ENCODE measurements at places on chromosomes 12 and 14.

- DNase-seq: no peak
Observed at GRCh38 chr12:22593864-22594263, 31.1 kb upstream of the ETNK1 start.

- DNase-seq: no peak
Observed at GRCh38 chr14:30287579-30288445, 271.1 kb upstream of the G2E3 start.

DNA sequence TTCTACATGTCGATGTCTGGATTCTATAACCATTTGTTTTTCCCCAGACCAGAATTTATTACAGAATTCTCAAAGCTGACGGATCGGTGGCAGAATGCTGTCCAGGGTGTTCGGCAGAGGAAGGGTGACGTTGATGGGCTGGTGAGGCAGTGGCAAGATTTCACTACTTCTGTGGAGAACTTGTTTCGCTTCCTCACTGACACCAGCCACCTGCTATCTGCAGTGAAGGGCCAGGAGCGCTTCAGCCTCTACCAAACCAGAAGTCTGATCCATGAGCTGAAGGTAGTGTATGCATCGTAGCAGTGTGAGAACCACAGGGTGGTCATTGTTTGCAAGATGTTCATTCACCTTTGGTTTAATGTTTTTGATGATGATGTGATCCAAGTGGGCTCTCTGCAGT, 124.0 kb downstream of the ESR2 start:
- DNase-seq: no peak

- DNase-seq: no peak
Observed at GRCh38 chr12:6095269-6095668, 29.2 kb downstream of the VWF start.

DNA sequence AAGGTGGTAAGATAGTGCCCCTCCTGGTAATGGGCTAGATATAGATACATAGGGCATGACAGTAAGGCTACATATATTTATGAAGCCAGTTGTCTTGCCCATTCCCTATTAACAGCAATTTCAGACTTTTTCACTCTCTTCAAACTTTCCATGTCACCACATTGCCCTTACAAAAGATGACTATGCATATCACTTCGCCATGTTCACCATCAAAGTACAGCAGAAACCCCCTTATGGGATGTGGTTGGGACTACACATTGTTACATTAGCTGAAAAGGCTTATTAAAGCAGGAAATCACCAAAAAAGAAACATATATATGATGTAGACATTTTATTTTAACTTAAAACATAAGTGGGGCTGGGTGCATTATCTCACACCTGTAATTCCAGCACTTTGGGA, 9.8 kb upstream of the SMCO2 start:
- no peak for DNase-seq

DNA sequence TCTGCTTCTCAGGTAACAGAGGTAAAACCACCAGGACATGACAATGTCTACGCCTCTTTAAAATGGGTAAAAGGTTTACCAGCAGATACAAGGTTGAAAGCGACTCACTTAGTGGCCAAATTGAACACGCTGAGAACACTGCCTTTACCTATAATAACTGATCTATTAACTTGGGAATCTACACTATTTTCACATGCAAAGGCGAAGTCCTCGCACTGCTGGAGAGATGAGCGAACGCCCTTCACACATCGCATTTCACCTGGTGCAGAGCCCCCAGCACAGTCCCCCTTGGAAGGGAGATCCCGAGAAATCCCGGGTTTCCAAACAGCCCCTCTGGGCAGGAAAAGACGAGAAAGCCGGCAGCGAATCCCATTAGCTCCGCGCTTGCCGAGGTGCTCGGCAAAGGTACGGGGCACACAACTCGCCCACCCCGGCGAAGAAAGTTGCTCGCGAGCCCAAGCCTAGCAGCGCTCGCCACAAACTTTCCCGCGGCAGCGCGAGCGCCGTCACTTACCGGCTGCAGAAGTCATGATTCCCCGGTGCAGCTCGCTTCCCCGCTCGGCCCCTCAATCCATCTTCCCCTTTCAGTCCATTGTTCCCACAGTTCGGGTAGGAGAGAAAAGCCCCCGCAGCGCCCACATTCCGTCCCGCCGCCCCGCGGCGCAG, 423 bp downstream of the FGD6 start:
- no peak for DNase-seq

GRCh38 chr12:104994336-104994735, 8.2 kb downstream of the NOPCHAP1 start:
- DNase-seq: no peak

DNA sequence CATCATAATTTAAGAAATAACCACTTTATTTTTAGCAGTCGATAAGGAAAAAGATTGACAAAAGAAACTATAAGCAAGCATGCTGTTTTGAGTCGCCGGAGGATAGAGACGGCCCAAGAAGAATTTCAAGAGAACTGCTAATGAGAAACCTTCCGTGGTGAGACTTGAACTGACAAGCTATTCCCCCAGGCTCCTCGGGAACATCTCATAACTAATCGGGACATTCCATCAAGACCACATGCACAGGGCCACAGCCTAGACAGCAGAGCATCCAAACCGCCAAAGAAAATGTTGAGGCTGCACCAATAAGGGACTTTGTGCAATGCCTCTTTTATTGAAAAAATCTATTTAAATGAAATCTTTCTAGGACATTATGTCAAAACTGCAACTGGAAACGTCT, 51.0 kb downstream of the YEATS4 start:
- no peak for DNase-seq

DNA sequence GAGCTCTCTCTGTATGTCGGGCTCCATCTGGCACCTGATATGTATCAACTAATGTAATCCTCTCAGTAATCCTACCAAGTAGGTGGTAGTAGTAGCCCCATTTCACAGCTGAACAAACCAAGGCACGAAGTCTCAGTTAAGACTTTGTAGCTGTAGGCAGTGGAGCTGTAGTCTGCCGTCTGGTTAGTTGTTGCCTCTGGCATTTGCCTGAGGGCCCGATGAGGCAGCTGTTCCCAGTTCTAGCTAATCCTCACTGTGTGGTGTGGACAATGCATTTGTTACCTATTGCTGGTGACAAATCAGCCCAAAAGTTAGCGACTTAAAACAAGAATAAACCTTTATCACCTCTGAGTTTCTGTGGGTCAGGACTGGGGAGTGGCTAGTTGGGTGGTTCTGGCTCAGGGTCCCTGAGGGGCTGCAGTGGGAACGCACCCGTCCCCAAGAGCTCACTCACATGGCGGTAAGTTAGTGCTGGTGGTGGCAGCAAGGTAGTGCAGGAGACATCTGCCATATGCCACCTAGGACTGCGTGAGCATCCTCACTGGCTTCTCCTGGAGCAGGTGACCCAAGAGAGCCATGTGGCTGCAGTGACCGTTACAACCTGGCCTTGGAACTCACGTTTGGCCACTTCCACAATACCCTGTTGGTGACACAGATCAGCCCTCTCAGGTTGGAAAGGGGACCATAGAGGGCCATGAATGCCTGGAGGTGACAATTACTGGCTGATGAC, 5.6 kb downstream of the AACS start:
- DNase-seq: no peak

DNA sequence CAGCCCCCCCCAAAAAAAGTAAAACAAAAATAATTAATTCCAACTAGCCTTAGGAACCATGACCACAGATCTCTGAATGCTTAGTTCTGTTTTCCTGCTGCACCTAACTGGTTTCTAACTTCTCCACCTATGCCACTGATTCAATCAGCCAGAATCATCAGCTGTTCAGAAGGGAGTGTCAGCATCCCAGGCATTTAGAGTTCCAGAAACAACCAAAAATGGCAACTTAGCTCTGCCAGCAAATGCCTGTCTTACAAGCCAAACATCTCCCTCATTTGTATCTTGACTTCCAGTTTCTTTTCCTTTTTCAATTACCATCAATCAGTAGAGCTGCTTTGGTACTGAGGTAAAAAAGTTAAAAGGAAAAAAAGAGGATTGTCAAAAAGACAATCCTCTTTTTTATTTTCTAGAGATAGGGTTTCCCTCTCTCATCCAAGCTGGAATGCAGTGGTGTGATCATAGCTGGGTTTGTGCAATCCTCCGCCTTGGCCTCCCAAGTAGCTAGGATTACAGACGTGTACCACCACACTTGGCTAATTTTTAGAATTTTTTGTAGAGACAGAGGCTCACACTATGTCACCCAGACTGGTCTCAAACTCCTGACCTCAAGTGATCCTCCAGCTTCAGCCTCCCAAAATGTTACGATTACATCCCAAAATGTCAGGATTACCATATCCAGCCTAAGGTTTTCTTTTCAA, 45.2 kb upstream of the ISM2 start:
- DNase-seq: no peak

GRCh38 chr14:105061428-105062047, 3.7 kb downstream of the GPR132 start:
- DNase-seq: no peak

DNA sequence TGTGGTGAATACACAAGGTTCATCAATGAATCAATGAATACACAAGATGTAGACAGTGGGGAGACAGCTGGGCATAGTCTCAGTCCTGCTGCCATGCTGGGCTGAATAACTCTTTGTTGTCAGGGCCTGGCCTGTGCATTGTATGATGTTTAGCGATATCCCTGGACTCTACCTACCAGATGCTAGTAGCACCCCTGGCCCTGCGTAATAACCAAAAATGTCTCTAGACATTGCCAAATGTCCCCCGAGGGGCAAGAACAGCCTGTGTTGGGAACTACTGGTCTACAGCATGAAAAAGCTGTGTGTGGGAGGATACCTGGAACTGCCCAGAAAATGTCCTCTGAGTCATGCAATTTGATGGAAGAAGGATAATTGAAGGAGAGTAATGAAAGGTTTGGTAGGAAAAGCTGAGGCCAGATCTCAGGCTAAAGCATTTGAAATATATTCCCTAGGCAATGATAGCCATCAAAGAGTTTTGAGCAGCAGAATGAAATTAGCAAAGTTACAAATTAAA, 128.2 kb downstream of the TMEM30B start:
- no peak for DNase-seq

DNA sequence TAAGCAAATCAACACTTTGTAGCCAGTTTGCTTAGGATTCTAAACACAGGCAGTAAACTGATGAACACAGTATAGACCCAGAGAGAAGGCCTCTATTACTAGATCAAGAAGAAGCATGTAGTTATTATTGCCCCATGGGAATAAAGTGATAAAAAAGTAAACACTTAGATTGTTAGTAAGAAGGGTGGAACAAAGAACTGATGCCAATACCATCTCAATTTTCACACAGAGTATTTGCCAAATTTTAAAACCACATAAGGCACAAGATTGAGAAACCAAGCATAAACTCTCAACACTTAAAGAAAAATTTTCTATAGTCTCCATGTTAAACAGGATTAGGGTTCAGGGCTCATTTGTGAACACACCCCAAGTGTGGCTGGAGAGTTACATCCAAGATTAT, 77.0 kb upstream of the SYT1 start:
- DNase-seq: no peak

DNA sequence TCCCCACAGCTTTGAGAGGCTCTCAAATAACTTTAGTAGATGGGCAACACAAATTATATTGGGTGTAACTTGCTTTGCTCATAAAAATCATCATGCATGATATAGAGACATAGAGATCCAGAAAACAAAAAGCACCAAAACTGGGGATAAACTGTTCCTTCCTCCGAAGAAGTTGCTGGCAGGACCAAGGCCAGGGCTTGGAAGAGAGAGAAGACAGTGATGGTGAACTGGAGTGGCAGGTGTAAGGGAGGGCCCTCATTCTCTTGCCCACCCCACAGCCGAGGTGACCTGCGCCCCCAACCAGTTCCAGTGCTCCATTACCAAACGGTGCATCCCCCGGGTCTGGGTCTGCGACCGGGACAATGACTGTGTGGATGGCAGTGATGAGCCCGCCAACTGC, 15.4 kb upstream of the NXPH4 start:
- no peak for DNase-seq

DNA sequence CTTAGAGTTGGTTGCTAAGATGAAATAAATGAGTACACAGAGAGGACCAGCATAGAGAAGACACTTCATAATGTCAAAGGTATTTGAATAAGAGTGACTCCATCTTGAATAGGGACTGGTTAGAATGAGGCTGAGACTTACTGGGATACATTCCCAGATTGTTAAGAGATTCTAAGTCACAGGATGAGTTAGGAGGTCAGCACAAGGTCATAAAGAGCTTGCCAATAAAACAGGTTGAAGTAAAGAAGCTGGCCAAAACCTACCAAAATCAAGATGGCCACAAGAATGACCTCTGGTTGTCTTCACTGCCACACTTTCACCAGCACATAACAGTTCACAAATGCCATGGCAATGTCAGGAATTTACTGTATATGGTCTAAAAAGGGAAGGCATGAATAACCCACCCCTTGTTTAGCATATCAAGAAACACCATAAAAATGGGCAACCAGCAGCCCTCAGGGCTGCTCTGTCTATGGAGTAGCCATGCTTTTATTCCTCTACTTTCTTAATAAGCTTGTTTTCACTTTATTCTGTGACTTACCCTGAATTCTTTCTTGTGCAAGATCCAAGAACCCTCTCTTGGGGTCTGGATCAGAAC, 8.3 kb upstream of the SERPINA1 start:
- no peak for DNase-seq

DNA sequence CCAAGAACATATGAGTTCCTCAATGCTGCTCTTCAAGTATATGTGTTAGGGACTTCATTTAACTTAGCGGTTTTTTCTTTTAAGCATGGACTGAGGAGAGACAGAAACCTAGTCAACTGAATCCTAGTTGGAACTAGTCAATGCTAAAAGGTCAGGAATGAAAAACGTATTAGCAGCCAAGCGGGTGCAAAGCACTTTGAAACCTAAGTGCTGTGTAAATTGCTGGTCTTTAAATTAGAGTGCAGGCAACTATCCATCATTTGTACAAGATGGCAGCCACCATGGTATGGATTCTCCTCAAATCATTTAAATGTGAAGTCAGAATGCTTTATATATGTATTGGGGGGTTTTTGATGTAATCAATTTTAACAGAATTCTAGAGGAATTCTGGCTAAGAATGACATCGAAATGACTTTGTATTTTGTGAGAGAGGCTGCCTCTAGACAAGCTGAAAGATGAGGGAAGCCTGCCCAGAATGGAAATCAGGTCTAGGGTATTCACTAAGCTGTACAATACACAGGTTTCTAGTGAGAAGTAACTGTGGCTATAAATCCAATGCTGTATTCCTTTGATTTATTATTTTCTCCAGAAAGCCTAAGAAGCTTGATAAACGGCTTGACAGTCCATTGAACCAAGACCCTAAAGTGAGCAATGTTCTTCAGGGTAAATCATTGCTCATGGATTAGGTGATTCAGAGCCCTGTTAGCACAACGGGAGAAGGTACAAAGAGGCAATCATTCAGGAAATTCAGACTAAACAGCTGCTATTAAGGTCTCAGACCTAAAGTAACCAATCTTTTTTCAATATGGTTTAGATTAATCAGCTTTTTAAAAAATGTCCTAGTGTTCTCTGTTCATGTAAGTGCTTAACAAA, 198.8 kb downstream of the ANO2 start:
- DNase-seq: no peak

DNA sequence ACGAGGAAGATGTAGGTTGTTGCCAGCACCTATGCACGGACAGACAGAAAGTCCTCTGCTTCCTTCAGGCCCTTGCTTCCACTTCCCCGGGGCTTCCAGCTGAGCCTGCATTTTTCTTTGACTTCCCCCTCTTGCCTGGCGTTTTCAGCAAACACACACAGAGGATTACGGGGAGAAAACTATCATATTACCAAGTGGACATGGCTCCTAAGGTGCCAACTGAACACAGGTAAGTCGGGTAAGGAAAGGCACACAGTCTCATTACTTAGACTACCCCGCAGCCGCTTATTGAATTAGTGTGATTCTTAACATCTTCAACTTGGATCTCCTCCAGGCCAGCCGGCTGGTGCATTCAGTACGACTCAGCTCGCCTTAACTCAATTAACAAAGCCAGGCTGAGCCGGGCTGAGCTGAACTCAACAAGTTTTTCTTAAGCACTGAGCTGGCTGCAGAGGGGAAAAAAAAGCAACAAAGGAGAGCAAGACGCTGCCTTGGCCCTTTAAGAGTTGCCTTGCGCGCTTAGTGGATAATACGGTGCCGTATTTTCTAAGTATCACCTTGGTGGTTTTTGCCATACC, 19.2 kb upstream of the MAP1LC3B2 start:
- no peak for DNase-seq

All from 8988T (cell line).